ENCODE measurements at places on chromosomes 6 and 20.

DNA sequence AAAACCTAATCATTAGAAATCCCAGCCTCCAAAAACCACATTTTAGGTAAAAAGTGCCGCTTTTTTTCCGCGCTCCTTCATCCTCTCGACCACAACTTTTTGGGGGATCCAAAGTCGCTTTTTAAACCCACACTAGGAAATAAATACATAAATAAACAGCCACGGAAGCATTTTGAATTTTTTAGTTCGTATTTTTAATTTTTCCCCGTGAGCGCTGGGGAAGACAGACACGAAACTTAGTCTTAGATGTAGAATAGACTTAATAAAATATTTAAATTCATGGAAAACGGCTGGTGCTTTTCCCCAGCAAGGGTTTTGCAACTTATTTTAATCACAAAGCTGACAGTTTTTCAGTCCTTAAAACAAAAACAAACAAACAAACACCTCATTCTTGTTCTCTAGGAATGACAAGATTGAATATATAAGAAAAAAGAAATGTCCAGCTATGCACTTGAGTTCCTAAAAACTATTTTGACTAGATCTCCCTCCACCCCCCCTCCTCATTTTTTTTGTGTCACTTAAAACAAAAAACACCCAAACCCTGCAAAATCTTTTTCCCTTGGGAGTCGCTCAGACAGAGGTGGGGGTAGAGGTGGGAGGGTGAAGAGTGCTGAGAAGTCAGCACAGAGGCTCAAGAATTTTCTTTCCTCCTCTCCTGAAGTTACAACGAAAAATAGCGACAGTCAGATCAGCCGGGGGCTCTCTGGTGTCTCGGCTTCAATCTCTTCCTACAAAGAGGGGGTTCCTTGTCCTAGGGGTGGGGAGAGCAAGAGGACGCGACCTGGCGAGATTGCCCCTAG is 43.4 kb upstream of the SUPT3H start:
- no peak for DNase-seq

GRCh38 chr6:74676906-74677305 is 528.9 kb downstream of the COL12A1 start:
- DNase-seq = no peak

DNA sequence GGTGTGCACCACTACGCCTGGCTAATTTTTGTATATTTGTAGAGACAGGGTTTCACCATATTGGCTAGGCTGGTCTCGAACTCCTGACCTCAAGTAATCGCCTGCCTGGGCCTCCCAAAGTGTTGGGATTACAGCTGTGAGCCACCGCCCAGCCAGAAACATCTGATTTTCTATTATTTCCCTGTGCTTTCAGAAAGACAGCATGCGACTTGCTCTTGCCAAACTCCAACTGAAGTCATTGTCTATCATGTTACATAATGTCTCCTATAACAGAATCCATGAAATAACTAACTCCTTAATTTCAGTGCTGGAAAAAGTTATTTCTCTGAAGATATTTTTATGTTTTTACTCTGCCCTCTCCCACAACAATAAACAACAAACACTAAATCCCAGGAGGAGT is 8.5 kb downstream of the RMND1 start:
- DNase-seq = no peak

- DNase-seq = no peak
Observed at GRCh38 chr6:27791182-27791943, 120.8 kb downstream of the OR2B2 start.

DNA sequence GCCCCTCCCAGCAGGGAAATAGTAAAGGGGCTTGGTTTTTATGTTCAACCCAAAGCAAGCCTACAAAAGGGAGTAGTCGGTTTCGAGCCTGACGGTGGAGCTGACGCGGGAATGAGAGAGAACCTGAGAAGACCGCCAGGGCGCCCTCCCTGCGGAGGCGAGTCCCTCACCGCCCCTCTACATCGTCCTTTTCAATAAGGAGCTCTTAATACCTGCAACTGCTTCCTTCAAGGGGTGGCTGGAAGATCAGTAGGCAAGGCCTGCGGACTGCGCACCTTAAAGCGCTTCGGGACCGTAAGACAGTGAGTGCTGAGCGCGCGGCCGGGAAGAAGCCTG is 709 bp upstream of the ZNF76 start:
- no peak for DNase-seq

DNA sequence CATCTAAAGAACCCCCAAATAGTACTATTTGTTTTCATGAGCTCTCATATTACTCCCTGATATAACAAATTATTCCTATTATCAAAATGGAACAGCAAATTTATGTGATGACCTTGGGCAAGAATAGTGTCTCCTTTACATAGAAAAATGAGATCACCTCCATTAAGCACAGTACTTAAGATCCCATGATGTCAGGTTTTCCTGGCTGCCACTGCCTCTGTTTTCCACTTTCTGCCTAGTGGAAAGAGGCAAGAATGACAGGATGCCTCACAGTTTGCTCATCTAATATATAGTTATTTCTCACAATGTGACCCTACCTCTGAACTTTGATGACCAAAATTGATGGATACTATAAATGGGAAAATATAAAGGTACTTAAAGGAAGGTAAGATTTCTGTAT is 260.1 kb upstream of the SGK1 start:
- no peak for DNase-seq

DNA sequence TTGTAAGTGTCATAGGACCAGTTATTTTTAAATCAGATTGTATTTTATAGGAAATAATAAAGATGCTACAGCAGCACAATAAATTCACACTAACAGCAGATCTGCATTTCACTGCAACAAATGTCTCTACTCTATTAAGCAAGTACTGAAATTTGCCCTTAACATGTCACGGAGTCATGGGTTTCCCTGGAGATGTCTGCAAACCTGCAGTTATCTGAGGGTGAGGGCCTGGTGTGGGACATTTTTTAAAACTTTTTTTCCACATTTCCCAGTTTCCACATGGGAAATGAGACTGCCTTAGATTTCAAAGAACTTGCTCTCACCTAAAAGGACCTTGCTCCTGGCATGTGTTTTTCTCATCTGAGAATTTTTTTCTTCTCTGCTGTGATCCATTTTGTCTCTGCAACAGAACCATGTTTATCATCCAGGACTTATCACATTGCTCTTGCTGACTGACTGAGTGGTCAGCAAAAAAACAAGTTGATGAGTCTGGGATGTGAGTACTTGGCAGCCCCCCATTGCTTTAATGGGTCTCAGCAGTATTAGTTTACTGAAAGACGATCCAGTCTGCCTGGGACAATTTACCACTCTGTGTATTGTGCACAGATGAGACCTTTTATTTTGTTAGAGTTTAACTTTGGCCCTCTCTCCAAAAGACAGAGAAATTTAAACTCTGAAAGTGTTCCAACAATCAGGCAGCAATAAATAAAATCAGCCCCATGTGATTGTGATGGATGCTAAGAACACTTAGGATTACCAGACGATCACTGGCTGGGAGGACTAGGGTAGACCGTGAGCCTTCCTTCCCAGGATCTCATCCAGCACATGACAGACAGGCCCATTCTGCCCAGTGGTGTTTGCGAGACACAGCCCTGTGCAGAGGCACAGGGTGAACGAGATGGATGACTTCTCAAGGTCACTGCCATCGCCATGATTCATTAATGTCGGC is 268.8 kb downstream of the BTBD9 start:
- DNase-seq = no peak

DNA sequence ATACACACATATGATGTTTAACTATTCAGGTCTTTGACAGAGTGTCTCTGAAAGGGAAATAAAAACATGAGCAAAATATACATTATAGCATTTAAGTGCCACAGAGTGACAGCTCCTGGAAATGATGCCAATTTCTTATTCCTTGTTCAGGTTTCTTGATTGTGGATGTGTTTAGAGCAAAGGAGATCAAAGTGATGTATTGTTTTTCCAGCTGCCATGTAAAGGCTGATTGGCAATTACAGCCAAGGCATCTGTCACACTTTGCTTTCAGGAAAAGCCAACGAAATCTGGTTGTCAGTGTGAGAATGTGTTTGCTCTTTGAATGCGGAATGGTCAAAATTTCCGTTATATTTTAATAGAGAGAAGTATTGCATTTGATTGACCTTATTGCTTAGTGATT is 347.8 kb upstream of the FLRT3 start:
- no peak for DNase-seq

DNA sequence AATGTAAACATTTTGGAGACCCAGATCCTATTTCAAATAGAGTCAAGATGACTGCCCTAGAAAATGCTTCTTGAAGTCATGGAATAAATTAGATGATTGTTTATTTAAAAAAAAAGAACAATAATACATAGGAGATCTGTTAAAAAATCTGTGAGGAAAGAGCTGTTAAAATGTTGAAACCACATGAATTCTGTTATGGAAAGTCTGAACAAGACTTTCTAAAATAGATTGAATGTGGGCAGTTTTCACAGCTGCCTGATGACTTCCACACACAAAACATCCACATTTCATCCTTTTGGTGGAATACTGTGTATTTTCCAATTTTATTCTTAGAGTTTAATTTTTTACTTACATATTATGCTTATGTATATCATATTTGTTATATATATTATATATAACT is 186.1 kb downstream of the LAMA2 start:
- no peak for DNase-seq

- DNase-seq = no peak
Observed at GRCh38 chr6:5906842-5907241, 99.9 kb downstream of the NRN1 start.

Measured in activated T-helper 2 cell treated with anti-CD3 and anti-CD28 coated beads, Interferon-gamma antibody, Interleukin-2, Interleukin-4, amounts not matched to agents 10 μg/mL and 5 μg/mL and 100 μg/mL, durations not matched to agents 14 hours and 24 hours and 36 hours (primary cell).